Left kidney (tissue), 8 donors: ENCODE measurements at places on chromosomes 5 and 9. TPM values are rescaled to one million over a fixed set of nuclear protein-coding genes. Genes with fewer than 3 reads are reported as not detected.

The SLC34A1 gene
- 200 TPM for polyA plus RNA-seq

The CSF1R gene
- polyA plus RNA-seq = 11.8 TPM

- DNase-seq = no peak
These were observed 643.4 kb downstream of the CCDC171 start for GRCh38 chr9:16196206-16196605.

DNA sequence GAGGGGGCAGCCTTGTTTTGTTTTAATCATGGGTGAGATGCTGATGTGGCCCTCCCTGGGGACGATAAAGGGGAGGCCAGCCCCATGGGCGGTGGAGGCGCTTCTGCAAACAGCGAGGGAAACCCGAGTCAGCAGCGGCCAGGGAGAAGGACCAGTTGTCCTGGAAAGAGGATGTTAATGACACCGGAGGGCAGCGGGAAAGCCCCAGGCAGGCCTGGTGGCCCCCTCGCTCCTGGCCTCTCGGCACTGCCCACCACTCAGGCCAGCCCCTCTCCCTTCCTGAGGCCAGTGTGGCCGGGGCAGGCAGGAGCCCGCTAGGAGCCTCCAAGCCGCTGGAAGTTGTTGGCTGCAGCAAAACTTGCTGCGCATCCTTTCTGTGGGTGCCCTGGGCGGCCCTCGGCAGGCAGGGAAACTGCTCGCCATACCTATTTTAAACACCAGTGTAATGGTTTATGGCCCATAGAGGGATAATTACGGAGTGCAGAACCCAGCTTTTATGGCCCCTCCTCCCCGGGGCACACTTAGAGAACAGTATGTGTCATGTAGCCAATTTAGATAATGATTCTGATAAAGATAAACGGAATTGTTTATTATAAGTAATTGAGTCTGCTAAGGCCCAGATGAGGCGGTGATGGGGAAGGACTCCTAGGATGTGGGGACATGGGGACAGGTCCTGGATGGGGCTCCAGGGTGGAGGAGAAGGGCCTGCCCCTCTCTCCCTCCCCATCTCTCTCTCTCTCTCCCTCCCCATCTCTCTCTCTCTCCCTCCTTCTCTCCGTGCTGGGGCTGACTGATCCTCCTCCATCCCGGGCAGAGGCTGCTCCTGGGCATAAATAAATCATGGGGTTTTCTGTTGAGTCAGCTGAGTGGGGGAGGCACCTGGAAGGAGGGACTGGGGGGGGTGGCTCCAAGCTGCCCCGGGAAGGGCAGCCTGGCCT is 36.9 kb downstream of the LMX1B start:
- DNase-seq = no peak

DNA sequence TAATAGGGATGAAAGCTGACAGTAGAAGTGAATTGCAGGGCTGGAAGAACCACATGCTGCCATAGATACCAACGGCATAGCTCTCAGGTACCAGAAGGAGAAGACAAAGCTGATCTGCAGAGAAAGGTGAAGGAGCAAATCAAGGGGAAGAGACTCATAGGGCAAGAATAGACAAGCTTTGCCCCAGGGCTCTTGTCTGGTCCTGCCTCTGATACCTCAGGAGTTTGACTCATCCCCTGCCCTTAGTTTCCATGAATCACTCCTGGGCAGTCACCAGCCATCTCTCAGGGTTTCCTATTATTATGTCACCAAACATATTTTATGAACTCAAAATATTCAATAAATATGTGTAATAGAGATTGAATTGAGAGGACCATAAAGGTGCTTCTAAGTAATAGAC is 800.9 kb downstream of the DNAH5 start:
- DNase-seq = no peak
